T follicular helper cell (primary cell): ENCODE measurements at places on chromosomes 1 and 21.

GRCh38 chr1:40495315-40495903, 13.2 kb upstream of the EXO5 start:
- no peak for DNase-seq

DNA sequence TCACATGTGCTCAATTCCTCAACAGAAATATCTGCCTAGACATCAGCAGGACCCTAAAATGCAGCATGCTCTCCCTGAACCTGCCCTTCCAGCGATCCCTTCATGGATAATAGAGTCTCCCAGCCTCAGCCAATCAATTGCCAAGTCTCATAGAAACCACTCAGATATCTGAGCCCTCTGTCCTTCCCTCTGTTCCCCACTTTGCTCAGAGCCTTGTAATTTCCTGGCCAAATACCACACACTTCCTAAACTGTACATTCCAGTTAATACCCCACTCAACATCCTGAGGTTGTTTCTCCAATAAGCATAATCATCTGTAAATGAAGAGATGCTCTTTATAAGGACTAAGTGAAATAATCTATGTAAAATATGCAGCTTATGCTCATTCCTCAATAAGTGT, 59.3 kb upstream of the PTGFRN start:
- no peak for DNase-seq

DNA sequence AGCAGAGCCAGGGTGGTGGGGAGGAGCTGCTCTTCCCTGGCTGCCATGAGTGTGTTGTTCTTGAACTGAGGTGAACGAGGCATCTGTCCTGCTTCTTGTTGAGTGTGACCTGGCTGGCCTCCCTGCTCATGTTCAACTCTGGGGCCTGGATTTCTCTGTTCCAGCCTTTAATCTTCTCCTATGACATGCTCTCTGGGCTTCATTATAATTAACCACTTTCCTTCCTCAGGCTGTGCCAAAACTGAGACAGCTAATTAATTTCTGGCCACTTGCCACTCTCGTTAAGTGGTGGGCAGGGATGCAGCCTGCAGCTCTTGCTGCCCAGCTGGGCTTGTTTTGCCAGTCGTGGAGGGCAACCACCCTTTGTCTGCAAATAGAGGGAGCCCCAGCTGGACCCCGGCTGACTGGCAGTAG, 23.3 kb downstream of the OPRD1 start:
- no peak for DNase-seq

DNA sequence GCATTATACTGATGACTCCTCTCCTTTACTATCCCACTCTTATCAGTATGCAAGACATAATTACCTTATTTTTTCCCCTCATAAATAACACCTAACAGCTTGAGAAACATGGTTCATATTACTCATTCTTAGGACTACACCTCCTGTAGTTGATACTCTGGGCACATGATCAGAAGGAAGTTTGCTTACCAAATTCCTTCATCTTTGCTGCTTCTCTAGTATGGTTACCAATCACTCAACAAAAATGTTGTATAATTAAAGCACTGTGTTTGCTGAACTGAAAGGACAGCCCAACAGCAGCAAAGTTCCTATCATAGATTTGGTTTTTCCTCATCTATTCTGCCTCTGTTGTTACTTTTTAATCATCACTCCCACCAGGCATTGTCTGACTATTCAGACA, 586.3 kb downstream of the LRRIQ3 start:
- no peak for DNase-seq

DNA sequence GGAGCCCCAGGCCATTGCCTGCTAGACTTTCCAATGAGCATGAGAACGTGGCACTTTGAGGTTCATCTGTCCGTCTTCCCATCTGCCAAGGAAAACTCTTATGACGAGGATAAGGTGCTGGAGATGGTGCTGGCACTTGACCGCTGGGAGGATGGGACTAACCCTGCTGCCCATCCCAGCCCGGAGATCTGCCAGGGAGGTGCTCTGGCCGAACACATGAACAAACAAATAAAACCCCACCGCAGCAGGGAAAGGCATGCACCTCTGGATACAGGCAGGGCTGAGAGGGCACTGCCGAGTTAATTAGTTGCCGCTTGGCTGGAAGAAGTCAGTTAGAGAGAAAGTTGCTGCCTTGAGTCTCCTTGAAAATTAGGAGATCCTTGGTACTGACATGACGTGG, 308.4 kb downstream of the AJAP1 start:
- no peak for DNase-seq

- no peak for DNase-seq
Observed at GRCh38 chr1:199780948-199781670, 246.4 kb upstream of the NR5A2 start.

GRCh38 chr1:20302108-20302471, 11.4 kb downstream of the VWA5B1 start:
- DNase-seq = no peak

DNA sequence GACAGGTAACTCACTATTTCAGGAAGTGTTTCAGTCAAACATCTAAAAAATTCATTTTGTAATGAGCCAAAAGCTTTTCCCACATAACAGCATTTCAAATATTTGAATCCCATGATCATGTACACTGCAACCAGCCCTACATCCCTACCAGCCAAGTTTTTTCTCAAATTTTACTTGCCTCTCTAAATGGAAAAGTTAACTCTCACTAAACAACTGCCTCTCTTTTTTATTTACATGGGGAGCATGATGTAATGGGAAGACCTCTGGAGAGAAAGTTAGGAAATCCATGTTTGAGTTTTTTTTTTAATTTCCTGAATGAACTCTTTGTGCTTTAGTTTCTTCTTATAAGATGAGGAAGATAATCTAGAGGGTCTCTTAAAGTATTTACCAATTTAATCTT, 70.5 kb downstream of the TTLL7 start:
- no peak for DNase-seq

- peak; percentile 56 for DNase-seq
Observed at GRCh38 chr1:244918421-244919319, 54.3 kb upstream of the HNRNPU start.

DNA sequence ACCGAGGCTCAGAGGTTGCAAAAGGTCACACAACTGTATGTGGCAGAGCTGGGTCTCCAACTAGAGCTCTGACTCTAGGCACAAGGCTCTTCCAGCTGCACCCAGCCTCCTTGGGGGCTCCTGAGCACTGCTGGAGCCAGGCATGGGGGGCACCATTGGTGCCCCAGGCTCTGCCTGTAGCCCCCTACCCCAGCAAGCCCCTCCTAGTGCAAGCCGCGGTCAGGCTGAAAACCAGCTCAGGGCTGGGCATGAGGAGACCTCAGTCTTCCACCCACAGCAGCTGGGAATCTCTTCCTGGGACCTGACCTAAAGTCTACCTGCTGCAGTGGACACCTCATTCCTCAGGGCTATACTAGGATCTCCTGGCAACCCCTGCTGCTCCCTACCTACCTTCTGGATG, 14.6 kb downstream of the TNNT2 start:
- DNase-seq = no peak

DNA sequence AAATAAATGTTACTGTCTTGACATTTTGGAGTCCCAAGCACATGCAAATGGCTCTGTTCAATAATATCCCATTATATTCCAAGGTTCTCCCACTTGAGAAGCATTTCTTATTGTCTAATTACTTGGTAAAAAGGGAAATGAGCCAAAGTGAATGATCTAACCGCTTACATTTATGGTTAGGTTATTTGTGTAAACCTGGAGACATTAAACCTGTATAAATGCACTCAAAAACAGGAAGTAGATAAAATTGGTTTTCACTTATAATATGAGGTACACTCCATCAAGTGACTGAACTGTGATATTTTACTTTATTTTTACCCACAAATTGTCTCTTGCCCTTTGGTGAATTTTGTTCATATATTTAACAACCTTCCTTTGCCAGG, 26.8 kb downstream of the KIF1B start:
- DNase-seq = no peak

DNA sequence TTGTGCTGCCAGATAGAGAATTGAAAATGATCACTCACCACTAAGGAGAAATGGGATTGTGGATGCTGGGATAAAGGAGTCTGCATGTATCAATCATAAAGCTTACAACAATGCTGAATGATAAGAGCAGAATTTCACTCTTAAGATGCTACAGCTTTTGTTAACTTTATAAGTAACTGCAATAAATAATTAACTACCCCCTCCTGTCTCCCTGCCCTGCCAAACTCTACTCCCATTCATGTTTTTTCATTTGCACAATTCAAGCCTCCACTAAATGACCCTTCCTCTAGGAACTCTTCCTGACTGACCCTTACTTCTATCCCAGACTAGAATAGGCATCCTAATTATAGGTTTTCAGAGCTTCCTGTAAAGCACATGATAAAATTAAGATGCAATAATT, 14.9 kb downstream of the MTF1 start:
- no peak for DNase-seq

- no peak for DNase-seq
Observed at GRCh38 chr21:32256251-32256650, 22.6 kb downstream of the MIS18A start.

DNA sequence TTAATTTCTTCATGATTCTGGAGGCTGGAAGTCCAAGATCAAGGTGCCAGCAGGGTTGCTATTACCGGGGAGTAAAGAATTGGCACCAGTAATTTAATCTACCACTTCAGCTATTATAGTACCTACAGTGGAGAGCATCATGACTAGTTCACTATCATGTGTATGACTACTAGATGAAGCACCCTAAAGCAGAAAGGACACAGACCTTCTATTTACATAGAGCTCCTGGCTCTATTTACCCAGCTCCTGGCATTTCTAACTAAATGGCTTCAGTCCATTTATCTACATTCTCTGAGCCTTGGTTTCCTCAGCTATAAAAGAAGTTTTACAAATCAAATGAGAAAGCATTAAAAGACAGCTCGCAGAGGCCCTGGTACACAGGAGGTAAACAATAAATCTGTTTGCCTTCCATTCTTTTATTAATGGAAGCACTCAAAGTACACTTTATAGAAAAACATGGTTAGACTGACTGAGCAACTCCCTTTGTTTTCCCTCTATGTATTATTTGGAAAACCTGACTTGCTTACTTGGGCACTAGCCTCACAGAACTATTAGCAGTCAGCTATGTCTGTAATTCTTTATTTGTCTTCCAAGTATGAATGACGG, 203.0 kb downstream of the SLC35F3 start:
- no peak for DNase-seq

- no peak for DNase-seq
Observed at GRCh38 chr1:119988306-119989062, 81.0 kb downstream of the NOTCH2 start.

- no peak for DNase-seq
Observed at GRCh38 chr1:228463559-228464455, 23.4 kb upstream of the RNF187 start.

DNA sequence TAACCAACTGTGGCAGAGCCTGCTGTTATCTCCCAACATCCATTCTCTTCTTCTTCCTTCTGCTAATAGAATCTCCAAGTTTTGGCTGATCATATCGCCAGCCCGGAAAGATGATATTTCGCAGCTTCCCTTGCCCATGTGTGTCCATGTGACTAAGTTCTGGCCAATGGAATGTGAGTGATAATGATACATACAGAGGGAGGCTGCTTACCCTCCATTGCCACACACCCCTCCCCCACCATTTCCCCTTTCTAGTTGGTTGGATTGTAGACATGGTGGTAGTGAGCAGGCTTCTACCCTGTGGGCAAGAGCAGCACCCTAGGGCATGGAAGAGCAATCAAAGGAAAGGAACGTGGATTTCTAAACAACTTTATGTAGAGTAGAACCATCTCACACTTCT, 48.8 kb downstream of the SLC9C2 start:
- DNase-seq = no peak

DNA sequence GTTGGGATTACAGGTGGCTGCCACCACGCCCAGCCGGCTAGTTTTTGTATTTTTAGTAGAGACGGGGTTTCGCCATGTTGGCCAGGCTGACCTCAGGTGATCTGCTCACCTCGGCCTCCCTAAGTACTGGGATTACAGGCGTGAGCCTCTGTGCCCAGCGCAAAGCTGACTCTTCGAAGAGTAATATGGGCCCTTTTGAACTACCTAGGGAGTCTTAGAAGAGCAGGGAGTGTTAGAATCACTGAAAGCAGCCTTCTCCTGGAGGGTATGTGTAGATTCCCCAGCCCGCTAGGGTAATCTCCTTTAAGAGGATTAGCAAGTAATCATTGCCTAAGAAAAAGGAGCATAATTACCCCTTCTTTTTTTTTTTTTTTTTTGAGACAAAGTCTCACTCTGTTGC, 6.5 kb upstream of the MAST2 start:
- no peak for DNase-seq

- no peak for DNase-seq
Observed at GRCh38 chr1:173562813-173563212, 40.1 kb downstream of the SLC9C2 start.

GRCh38 chr1:205317311-205317917, 4.1 kb downstream of the NUAK2 start:
- DNase-seq = no peak

GRCh38 chr1:17588048-17588871, 48.8 kb downstream of the ARHGEF10L start:
- no peak for DNase-seq

GRCh38 chr1:20474333-20474975, 11.6 kb downstream of the CAMK2N1 start:
- no peak for DNase-seq

DNA sequence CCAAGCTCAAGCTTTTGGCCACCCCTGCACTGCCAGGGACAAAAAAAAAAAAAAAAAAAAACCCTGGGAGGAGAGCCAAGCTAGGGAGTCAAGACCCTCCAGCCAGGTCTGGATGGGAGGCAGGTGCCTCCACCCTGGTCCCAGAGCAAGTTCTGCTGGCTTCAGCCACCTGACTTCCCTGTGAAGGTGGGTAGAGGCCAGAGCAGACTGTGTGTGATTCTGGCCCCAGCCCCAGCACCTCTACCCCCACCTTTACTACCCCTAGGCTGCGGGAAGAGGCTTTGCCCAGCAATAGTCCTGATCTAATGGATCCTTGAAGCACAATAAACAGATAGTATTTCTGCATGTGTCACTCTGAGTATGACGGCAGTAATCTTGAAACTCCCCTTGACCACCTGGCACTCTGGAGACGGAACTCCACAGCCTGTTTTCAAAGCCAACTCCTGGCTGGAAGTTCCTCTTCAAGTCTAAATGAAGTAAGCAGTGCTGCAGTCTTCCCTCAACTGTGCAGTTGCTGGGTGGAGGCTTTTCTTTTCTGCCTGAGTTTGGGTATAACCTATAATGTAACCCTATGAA, 9.8 kb downstream of the PDZK1IP1 start:
- DNase-seq = no peak

GRCh38 chr1:116130356-116130755, 19.2 kb downstream of the MAB21L3 start:
- no peak for DNase-seq

DNA sequence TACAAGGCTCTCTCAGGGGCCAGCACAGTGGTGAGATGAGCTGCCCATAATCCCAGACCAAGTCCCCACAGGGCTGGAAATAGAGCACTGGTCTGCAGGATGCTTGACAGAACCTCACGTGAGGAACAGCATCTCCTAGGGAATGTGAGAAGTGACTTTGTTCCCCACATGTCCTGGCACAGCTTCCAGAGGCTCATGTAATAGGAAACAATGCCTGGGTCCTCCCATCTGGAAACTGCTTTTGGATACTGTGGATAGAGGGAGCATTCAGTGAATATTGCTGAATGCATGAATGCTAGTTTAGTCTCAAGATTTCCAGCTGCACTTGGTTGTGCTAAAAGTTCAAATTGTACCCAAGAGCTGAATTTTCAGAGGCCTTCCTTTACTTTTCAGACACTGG, 146.2 kb downstream of the TNR start:
- no peak for DNase-seq
